Stimulated activated CD8-positive, alpha-beta memory T cell treated with anti-CD3 and anti-CD28 coated beads, Interleukin-7, amount 100 ng/mL, for 4 hours (primary cell): ENCODE measurements at places on chromosomes 3 and 15.

DNA sequence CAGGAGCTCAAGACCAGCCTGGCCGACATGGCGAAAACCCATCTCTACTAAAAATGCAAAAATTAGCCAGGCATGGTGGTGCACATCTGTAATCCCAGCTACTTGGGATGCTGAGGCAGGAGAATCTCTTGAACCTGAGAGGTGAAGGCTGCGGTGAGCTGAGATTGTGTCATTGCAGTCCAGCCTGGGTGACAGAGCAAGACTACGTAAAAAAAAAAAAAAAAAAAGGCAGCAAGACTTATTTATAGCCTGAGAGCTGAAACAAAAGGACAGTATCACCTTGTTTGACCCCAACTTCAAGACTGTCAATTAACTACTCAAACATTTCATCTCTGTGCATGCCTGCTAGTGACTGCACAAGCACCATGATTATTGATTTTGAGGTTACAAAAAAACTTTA, 478.9 kb upstream of the GBE1 start:
- DNase-seq, result no peak

GRCh38 chr3:17841190-17841828, 98.9 kb upstream of the TBC1D5 start:
- DNase-seq, result peak; percentile 33

DNA sequence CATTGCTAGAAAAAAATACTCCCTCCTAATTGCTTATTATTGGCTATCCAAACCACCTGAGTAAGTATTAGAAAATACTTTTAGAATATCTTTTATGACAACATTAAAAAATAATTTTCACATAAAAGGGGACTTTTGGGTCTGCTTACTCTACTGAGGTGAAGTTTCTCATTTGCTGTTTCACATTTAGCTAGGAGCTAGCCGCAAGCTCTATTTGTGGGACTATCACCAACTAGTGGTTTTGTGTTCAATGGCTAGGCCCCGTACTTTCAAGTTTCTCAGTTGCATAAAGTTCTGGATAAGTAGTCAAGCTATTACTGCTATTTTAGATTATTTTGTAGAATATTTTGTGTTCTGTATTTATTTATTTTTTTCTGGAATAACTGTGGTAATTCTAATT, 244.2 kb upstream of the SLITRK3 start:
- DNase-seq, result no peak

GRCh38 chr3:81502236-81502635, 259.2 kb downstream of the GBE1 start:
- DNase-seq, result no peak

DNA sequence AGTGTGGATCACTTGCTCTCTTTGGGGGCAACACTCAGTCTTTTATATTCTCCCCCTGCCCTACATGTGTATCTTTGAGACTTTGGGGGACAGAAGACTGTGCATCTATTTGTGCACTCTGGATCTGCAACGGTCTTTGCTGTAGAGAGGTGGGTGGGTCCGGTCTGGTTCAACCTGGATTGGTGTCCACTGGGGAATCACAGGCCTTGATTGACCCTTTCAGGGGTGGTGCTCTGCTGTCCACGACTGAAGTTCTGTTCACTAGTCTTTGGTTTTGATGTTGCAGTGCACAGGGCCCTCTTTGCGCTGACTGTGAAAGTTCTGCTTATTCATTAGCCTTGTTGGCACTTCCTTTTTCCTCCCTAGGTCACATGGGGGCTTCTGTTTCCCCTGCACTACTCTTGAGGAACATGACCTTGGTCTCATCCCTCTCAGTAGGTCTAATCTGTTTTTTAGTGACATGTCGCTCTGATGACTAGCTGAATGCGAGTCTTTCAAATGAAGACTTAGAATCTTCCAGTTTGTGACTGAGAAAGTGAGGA, 284.2 kb downstream of the SV2B start:
- no peak for DNase-seq

DNA sequence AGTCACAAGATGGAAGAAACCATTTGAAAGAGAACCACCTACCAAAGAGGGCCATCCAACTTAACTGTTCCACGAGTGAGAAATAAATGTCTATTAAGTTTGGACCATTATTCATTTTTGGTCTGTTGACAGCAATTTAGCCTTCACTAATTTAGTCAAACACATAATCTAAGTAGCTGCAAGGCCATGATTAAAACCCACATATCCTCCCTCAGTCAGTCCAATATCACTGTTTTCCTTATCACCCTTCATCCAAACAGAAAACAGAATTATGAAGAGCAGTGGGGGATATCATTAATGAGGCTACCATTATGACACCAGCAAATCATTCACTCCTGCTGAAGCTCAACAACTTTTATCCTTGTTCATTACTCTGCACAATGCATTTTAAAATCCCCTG, 52.0 kb downstream of the PIK3CB start:
- no peak for DNase-seq

GRCh38 chr15:80272987-80273386, 21.0 kb upstream of the CTXND1 start:
- DNase-seq, result no peak

DNA sequence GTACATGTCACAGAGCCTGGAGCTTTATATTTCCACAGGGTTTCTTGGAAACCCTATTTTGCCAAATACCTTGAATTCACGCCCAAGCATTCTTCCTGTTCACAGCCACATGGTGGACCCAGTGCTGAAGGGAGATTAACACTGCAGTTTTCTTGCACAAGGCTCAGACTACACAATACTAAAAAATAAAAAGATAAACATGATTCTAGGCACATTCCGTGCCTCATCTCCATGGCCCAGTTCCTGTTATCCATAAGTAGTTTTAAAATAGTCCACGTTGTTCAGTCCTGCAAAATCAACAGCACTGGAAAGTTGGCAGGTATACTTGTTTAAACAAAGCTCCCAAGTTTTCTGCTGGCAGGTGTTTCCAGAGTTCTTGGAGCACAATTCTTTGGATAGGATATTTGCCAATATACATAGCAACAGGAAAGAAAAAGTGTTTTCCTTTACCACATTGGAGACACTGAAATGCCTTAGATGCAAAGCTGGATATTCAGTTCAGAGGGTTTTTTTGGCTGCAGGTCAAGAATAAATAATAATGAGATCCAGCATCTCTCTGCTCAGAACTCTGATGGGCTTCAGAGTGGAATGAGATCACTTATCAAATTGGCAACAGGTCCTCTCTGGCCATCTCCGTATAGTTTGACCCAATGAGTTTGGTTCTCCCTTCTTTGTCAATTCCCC, 88.1 kb upstream of the TGFBR2 start:
- no peak for DNase-seq

DNA sequence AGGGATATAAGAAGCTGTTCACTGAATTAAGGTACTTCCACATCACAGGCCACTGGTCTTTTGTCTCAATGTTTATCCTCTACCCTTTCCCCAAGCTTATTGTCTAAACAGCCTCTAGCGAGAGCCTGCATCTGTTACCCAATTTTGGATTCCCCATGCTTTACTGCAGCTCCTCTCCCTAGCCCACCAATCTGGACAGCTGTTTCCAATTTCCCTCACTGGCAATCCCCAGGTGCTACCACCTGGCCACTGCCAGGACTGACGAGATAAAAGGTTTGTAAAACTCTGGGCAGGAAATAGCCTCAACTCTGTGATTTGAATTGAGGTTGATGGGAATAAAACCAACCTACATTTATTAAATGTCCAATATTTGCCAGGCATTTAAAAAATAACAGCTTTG, 58.0 kb upstream of the TEX9 start:
- no peak for DNase-seq

DNA sequence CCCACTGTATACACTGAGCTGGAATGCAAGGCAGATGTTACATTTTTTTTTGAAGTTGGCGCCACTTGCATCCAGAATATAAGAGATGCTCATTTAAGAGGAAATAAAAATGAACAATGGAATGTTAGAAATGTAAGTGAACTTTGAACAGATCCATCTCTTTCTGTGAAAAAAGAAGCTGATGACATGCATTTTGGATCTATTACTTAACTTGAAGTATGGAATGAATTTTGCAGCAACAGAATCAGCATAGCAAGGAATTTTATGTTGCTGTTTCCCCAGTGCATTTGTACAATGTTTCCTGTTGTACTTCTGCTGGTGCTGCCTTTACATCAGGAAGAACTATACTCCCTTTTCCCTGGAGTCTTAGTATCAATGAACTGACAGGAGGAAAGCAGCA, 178.2 kb downstream of the LSAMP start:
- DNase-seq, result no peak

DNA sequence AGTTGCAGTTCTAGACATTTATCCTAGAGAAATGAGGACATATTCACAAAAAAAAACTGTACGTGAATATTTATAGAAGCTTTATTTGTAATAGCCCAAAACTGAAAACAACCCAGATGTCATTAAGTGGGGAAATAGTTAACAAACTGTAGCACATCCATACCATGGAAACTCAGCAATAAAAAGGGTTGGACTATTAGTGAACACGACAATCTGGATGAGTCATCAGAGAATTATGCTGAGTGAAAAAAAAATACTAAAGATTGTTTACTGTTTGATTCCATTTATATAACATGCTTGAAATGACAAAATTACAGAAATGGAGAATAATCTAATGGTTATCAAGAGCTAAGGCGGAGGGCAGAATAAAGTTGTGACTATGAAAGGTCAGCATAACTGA, 59.5 kb downstream of the CPA3 start:
- no peak for DNase-seq

- DNase-seq, result no peak
Measured at GRCh38 chr15:52085299-52085698, 27.3 kb downstream of the BCL2L10 start.

- DNase-seq, result no peak
Measured at GRCh38 chr15:40807888-40808461, 702 bp upstream of the DNAJC17 start.

- DNase-seq, result no peak
Measured at GRCh38 chr15:68206711-68207151, 1.6 kb upstream of the CALML4 start.

DNA sequence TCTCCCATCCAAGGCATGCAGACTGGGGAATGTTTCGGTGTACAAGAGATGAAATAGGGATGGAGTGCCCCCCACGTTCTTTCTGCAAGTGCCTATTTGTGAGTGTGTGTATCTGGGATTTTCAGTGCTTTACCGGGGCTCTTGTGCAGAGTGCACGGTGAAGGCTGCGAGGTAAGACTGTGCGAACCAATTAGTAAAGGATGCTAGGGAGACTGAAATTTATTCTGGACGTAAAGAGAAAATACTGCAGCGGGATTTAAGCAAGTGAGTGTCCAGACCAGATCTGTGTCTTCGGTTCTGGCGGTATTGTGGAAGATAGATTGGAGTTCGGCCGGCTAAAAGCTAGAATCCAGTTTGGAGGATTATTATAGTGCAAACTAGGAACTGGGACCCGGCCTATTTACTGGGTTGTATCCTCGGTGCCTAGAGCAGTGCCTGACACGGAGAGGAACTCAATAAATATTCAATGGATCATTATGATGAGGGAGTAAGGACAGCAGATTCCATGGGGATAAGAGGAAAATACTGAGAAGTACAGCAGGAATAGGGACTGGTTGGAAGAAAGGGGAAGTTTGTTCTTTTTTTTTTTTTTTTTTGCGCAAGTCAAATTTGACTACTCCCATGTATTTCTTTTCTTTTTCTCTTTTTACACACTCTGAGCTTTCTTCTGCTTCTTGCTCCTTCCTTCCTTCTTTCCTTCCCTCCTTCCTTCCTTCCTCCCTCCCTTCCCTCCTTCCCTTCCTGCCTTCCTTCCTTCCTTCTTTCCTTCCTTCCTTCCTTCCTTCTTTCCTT, 580 bp upstream of the MAGEF1 start:
- no peak for DNase-seq

DNA sequence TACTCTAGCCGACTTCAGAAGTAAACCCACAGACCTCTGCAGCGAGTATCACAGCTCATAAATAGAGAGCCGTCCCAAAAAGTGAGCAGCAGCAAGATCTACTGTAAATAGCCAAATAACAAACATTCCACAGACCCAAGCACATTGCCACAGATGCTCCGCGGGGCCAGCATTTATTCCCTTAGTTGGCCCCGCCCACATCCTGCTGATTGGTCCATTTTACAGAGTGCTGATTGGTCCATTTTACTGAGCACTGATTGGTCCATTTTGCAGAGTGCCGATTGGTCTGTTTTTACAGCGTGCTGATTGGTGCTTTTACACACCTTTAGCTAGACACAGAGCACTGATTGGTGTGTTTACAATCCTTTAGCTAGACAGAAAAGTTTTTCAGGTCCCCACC, 17.3 kb upstream of the GABRB3 start:
- DNase-seq, result no peak

- no peak for DNase-seq
Measured at GRCh38 chr3:2653706-2654105, 456.5 kb downstream of the IL5RA start.
